Right atrium auricular region (tissue), 2 donors: ENCODE measurements at places on chromosomes 2 and 18. TPM values are rescaled to one million over a fixed set of nuclear protein-coding genes. Genes with fewer than 3 reads are reported as not detected.

- no peak overlapping the region for H3K27ac ChIP-seq
- H3K36me3 ChIP-seq = no peaks in the 10 kb centered on the region
- no peak for DNase-seq
- H3K4me1 ChIP-seq = peaks cover 4% of the 10 kb centered on the region
- H3K27me3 ChIP-seq = no peaks in the 10 kb centered on the region
- H3K4me3 ChIP-seq = no peak overlapping the region
Measured at GRCh38 chr2:158732573-158733429, 62.3 kb upstream of the DAPL1 start.

DNA sequence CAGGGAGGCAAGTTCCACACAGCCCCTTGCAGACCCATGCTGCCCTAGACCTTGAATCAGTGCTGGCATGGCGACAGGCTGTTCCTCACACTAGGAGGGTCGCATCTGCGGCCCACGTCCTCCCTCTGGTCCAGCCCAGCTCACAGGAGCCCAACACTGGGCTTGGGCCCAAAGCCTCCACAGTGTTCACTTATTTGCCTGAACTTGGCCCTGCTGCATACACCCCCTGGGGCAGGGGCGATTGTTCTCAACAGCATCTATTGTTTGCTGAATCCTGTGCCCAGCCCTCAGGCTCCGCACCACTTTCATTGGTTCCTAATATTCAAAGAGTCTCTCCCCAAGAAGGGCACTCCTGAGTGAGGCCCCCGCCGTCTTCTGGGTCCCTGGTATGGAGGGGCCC lies 90.7 kb downstream of the ZBTB7C start:
- no peaks in the 10 kb centered on the region for H3K36me3 ChIP-seq
- H3K4me3 ChIP-seq = no peak overlapping the region
- no peak for DNase-seq
- no peaks in the 10 kb centered on the region for H3K27me3 ChIP-seq
- no peaks in the 10 kb centered on the region for H3K4me1 ChIP-seq

GRCh38 chr2:69791045-69791444 lies 38.4 kb upstream of the GMCL1 start:
- peaks cover 6% of the 10 kb centered on the region for H3K36me3 ChIP-seq
- H3K4me3 ChIP-seq = no peak overlapping the region
- peak overlapping the region; percentile 73 for H3K27ac ChIP-seq
- DNase-seq = no peak
- no peaks in the 10 kb centered on the region for H3K4me1 ChIP-seq
- no peaks in the 10 kb centered on the region for H3K27me3 ChIP-seq

Gene VAMP8
- 11.9 TPM for total RNA-seq

Gene SLC8A1
- total RNA-seq = 738 TPM
